AML-193 (cell line): ENCODE measurements at places on chromosomes 3 and 15.

GRCh38 chr15:48563934-48564333, 81.6 kb downstream of the FBN1 start:
- DNase-seq, result no peak

- DNase-seq, result no peak
Observed at GRCh38 chr15:72098040-72098439, 19.9 kb downstream of the MYO9A start.

DNA sequence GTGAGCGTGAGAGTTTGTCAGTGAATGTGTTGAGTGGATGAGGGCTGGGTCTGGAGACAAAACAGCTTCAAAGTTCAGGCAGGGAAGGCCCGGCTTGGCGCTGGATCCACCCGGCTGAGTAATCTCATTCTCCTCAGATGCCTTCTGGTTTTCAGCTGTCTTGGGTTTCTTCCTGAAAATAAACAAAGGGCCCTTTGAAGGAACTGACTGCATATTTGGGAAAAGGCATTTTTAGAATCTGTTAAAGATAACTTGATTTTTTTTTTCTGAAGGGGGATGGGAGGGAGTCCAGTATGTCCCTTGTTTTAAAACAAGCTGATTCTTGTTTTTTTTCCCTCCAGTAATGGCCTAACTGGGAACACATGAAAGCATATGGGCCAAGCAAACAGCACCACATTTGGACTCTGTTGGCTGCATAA, 86.4 kb downstream of the TIGIT start:
- no peak for DNase-seq

- no peak for DNase-seq
Observed at GRCh38 chr3:73234354-73235014, 173.0 kb downstream of the EBLN2 start.

DNA sequence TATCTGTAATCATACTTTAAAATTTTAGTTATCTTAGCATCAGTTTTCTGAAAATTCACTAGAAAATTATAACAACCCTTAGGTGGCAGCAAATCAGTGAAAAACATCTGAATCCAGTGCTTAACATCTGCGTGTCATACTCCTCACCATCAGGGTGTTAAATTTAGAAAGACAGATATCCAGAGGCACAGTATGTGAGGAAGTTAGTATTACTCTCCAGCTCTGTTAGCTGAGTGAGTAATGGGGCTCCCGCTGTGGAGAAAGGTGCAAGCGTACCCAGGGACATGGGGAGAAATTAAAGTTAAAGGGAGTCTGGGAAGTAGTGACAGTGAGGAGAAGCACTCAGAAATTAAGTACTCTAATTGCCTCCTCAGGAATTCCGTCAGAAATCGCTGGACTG, 50.9 kb downstream of the CEP63 start:
- peak; percentile 65 for DNase-seq

DNA sequence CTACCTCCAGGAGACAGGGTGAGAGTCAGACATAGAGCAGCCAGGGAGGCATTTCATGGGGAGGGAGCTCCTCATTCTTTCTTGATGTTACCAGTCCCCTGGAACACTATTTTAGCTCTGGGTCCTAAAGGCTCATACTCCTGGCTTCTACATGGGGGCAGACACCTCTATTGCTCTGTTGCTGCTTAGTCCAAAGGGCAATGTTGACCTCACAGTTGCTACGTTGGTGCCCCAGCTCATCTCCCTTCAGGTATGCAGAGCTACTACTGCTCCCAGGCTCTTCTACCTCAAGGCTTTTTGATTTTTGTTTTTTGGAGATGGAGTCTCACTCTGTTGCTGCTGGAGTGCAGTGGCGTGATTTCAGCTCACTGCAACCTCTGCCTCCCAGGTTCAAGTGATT, 245.6 kb upstream of the LRRFIP2 start:
- no peak for DNase-seq

GRCh38 chr3:193052354-193053045, 134.8 kb upstream of the MB21D2 start:
- DNase-seq, result no peak

DNA sequence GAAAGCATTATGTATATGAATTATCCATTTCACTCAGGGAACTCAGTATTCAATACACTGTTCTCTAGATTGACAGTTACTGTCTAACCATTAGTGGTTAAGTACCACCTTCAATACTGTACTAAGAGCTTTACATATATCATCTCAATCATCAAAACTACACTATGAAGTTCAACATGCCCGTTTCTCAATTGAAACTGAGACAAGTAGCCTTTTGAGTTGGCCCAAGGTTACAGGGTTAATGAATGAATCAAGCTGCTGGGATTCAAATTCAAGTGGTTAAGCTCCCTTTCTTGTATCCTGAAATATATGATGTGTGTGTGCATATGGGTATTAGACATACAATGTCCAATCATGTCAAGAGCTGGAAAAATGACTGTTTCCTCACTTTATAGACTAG, 5.8 kb downstream of the TASOR start:
- no peak for DNase-seq

- DNase-seq, result no peak
Observed at GRCh38 chr3:189236352-189236751, 64.6 kb downstream of the TPRG1 start.

DNA sequence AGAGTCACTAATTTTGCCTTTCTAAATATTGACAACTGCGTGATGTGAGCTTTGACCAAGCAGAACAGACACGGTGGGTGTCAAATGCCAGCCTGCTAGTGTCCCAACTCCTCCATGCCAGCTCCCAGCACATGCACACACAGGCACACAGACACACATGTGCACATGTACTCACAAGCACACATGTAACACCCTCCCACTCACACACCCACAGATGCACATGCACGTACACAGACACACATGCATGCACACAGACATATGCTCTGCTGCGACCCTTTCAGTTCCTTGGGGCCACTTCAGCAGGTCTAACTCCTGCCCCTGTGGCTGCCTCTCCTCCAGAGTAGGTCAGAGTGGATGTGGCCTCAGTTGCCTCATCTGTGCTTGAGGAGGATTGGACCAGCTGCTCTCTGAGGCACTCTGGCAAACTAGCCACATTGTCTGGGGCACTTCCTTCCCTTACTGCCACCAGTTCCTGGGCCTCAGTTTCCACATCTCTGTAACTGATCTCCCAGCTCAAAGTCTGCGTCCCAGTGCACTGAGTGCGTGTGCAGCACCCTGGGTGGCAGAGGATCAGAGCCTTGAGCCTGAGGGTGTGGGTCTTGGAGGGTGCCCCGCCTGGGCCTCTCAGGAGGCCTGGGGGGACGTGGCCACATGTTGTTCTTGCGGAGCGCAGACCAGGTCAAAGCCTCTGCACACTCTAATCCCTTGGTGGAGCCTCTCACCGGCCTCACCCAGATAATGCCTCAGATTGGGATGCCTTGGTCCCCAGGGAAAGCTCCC, 55.0 kb upstream of the PRR23E start:
- no peak for DNase-seq

DNA sequence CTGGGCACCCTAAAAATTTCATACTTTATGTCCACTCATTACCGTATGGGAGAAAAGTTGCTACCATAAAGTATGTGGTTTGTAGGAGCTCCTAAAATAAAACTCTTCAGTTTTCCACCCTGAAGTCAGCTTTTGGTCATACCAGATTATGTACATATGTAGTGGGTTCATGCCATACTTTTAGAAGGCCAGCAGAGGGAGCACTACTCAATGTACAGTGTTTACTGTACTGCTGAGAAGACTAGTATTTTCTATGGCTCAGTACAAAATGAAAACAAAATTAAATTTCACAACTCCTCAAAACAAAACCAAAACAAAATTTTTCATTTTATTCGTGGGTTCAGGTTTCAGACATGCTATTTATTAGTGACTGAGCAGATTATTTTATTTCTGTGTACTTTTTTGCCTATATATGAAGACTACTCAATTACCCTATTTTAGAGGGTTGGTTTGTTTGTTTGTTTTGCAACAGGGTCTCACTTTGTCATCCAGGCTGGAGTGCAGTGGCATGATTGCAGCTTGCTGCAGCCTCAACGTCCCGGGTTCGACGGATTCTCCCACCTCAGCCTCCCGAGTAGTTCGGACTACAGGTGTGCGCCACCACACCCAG, 24.3 kb downstream of the NXPE3 start:
- DNase-seq, result peak; percentile 90

DNA sequence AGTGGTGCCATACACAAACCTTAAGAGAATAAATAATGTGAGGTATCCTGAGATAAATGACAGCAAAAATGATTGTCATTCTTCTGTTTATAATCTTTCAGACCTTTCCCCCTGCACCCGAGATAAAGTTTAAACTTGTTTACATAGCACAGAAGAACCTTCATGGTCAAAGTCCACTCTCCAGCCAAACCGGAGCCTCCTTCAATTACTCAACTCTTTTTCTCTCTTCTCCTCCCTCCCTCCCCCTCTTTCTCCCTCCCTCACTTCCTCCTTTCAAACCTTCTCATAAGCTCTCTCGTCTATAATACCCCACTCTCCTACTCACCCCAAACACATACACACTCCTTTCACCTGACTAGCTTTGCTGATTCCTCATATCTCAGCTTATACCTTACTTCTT, 198.9 kb downstream of the EFHB start:
- no peak for DNase-seq

GRCh38 chr15:96505014-96505413, 174.5 kb downstream of the NR2F2 start:
- DNase-seq, result no peak

DNA sequence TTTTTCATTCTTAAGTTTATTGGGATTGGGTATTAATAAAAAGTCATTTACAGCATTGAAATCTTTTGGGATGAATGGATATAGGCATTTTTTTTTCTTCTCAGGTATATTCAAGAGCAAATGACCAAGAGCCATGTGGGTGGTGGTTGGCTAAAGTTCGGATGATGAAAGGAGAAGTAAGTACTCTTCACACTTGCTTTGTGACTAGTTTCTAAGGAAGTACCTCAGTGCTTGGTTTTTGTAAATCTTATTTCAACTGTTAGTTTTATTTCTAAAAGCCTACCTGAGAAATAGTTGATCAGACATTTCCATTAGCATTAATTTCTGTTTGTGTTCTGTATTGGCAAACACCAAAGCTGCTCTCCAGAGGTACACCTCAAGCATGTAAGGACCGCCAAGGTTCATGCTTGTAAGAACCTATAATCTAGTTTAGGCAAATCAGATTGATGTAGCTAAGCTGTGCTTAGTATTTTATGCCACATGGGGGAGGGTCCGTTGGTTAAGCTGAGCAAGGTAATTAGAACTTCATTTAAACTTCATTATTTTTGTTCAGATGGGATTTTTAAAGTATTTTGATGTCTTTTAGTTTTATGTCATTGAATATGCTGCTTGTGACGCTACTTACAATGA, 35.4 kb downstream of the FXR1 start:
- DNase-seq, result no peak

- no peak for DNase-seq
Observed at GRCh38 chr15:40695469-40695890, 506 bp downstream of the RAD51 start.

DNA sequence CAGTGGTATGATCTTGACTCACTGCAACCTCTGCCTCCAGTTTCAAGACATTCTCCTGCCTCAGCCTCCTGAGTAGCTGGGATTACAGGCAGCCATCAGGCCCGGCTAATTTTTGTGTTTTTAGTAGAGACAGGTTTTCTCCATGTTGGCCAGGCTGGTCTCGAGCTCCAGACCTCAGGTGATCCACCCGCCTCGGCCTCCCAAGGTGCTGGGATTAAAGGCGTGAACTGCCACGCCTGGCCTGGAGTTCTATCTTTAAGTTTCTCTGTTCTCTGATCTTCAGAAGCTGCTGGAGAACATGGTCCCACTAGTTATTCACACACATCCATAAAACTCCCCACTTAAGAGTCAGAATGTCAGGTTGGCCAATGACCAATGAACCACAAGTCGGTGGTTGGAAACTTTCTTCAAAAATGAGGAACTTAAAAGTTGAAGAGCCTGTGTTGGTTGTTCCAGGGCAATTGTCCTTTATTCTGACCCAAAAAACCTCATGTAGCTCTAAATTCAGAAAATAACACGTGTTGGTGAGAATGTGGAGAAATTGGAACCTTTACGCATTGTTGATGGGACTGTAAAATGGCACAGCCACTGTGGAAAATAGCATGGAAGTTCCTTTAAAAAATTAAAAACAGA, 55.9 kb upstream of the PIK3CB start:
- DNase-seq, result peak; percentile 99

DNA sequence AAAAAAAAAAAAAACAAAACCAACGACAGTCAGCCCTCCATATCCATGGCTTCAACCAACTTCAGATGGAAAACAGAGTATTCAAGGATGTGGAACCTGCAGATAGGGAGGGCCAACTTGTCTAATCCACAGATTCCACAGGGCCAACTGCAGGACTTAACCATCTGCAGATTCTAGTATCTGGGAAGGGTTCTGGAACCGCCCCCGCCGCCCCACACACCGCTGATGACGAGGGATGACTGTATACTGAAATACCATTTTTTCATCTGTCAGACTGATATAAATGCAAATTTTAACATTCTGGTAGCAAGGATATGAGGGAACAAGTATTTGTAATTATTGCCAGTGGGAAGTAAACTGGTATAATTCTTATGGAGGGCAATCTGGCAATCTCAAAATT, 29.5 kb downstream of the ADPGK start:
- DNase-seq, result no peak

DNA sequence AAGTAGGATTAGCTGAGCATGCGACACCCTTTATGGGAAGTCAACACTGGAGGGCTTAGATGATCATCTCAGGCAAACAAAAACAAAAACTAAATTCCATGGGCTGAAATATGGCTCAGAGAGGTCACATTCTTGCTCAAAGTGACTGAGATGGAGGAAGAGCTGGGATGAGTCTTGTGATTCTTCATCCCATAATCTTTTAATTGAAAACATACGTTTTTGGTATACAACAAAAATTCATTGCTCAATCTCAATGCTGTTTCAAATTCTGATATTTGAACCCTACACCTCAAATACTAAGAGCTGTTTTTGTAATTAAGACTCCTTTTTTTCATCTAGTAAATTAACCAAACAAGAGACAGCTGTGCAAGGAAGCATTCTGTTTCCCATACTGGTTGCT, 257.0 kb downstream of the NR1D2 start:
- DNase-seq, result no peak

GRCh38 chr3:125375950-125376679, 990 bp upstream of the ZNF148 start:
- no peak for DNase-seq

GRCh38 chr3:128193168-128193567, 39.9 kb downstream of the EEFSEC start:
- DNase-seq, result no peak

DNA sequence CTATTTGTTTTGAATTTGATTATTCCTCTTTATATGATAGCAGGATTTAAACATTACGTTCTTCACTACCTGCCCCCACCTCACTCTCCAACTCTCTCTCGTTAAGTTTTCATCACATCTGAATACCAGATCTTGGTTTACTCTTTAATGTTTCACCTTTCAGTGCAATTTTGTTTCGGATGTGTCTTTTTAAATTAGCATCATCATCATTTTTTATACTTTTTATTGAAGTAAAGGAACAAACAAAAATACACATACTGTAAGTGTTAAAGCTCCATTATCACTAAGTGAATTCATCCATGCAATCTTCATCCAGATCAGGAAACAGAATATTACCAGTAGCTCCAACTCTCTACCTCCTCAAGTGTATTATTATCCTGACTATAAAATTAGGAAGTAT, 310.6 kb downstream of the C3orf38 start:
- no peak for DNase-seq

GRCh38 chr3:159029306-159030026, 227.6 kb downstream of the MFSD1 start:
- no peak for DNase-seq

GRCh38 chr3:113057117-113057516, 66.3 kb downstream of the GTPBP8 start:
- DNase-seq, result no peak
